ENCODE measurements at places on chromosomes 6 and 20.

GRCh38 chr6:17179530-17180073 lies 77.8 kb downstream of the STMND1 start:
- DNase-seq = no peak

- DNase-seq = no peak
These were observed 2.4 kb upstream of the KIAA1755 start for GRCh38 chr20:38262931-38263330.

- no peak for DNase-seq
These were observed 81.9 kb upstream of the RIN2 start for GRCh38 chr20:19676202-19676601.

DNA sequence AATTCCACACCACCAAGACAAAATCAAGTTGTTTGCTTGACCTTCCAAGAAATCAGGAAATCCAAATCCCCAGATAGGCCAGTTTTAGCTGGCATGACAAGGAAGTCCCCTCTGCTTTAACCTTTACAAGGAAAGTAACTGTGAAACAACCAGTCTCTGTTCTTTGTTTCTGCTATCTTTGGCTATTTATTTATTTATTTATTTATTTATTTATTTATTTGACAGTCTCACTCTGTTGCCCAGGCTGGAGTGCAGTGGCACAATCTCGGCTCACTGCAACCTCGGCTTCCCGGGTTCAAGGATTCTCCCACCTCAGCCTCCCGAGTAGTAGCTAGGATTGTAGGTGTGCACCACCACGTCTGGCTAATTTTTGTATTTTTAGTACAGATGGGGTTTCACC lies 14.5 kb upstream of the GMNN start:
- DNase-seq = no peak

GRCh38 chr6:106629859-106630163 lies 433 bp downstream of the QRSL1 start:
- no peak for DNase-seq

- DNase-seq = no peak
These were observed 21.1 kb downstream of the PNPLA1 start for GRCh38 chr6:36290668-36291620.

DNA sequence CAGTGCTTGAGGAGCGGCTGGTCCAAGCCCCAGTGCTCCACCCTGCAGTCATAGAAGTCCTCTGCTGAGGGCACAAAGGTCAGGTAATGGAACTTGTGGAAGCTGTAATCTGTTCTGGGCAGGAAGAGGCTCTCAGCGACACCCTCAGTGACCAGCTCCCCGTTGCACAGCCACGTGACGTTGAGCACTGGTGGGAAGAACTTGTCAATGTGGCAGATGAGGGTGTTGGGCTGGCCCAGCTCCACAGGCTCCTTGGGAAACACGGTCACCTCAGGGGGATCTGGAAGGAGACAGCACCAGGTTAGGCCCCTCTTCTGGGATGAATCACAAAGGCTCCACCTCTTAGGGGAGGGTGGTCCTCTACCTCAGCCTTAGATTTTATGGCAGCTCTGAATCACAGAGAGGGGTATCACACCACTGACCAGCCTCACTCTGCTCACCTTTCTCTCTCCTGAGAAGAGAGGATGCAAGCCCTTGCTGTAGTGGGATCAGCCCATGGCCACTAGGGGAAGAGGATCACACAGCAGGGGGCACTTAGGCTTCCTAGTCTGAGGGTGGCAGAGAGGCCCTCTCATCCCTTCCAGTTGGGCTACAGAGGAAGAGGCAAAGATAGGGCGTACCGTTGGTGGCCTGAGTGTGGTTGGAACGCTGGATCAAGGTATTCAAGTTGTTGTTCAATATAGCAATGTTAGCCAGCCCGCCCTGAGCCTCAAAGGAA lies 4.3 kb downstream of the HLA-DPA1 start:
- DNase-seq = no peak

GRCh38 chr6:10779076-10779475 lies 31.5 kb downstream of the TMEM14B start:
- DNase-seq = no peak

GRCh38 chr6:100751590-100751989 lies 129.5 kb downstream of the ASCC3 start:
- no peak for DNase-seq

GRCh38 chr6:119294984-119295383 lies 54.6 kb downstream of the MAN1A1 start:
- no peak for DNase-seq

- DNase-seq = no peak
These were observed 144.9 kb downstream of the TFAP2A start for GRCh38 chr6:10269814-10270472.

- no peak for DNase-seq
These were observed 10.9 kb downstream of the CASP8AP2 start for GRCh38 chr6:89840538-89840937.

DNA sequence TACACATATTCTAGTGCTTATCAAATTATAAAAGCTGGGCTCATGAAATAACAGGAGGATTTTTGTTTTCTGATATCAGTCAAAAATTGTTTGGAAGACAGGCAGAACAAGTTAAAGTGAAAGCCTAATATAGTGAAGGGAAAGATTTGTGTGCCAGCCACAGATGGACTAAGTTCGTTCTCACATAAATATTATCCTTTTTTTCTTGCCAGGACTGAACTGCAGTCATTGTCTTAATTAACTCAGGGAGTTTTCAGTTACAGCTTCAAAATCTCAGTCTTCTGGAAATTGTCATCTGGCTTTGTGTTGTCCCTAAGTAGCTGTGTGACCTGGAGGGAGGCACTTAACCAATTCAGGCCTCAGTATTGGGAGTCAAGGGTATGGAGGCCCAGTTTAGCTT lies 40.7 kb downstream of the PLCB4 start:
- DNase-seq = no peak

GRCh38 chr20:47860049-47860830 lies 75.0 kb upstream of the SULF2 start:
- no peak for DNase-seq

DNA sequence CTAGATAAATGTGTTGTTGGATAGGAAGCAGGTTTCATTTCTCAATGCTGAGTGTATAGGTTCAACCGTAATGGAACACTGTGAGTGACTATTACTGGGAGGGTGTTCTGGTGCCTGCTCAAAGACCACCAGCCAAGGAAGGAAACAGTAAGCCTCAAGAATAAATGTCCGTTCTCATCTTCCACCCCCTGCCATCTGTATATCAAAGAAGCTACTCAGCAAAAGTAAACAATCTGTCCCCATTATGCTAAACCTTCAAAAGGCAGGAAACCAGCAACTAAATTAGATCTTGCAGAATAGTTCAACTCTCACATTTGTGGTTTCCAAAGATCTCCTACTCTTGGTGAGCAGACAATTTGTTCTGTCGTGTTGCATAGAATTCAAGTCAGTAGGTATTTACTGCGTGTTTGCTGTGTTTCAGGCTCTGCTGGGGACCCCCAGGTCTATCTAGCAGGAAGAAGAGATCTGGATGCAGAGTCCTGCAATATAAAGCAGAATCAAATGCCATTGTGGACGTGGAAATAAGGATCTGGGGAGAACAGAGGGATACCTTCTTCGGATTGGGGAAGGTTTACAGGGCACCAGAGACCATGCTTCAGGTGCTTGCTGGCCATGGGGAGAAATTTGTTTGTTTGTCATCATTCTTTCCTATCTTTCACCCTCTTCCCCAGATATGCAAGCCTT lies 87.3 kb downstream of the SCML4 start:
- DNase-seq = no peak

DNA sequence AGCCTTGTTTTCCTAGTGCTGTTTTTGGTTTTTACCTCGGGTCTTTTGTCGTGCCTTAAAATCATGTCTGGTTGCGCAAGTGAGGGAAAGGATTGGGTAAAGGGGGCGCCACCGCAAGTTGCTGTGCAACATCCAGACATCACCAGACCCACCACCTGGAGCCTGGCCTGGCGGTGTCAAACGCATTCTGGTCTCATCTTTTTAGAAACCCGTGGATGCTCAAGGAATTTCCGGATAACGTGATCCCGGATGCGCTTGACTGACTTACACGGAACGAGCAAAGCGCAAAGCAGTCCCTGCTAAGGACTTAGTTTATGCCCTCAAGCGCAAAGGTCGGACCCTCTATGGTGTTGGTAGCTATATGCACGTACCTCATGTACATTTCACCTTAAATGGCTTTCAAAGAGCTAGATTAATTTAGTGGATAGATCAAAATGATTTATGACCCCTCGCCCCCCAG lies 105.2 kb downstream of the OR2B2 start:
- no peak for DNase-seq

DNA sequence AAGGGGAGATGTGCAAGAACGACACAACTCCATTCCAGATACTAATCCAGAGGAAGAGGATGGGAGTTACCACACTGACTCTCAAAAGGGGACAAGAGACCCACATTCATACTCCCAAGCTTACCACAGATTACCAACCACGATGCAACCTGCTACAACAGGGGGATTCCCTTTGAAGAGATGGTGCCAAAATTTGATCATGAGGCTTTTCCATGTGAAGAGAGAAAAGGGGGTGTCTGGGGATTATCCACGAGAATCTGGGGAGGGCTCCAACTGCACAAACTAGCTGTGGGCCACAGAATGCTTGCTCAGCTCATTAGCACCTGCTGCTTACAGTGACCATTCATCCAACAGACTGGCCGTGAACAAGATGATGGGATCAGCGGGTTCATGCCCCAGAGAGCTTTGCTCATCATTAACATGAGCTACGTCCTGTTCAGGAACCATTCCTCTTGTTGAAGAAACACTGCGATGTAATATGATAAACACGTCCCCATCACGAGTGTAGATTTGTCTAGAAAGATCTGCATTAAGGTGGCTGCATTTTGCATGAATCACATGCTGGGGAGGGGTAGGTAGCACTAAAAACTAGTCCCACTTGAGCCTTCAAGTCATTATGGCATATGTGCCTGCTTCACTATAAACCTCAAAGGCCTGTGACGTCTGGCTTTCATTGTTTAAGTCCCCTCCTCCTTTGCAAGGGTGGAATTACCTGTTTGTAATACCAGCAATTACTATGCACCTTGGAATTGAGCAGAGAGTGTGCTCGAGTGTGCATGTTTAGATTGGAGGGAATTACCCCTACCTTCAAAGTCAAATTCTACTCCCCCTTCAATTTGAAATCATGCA lies 4.0 kb downstream of the PLAGL2 start:
- DNase-seq = no peak

- no peak for DNase-seq
These were observed 57.2 kb upstream of the F13A1 start for GRCh38 chr6:6377621-6378020.

GRCh38 chr20:33812152-33812849 lies 1.2 kb downstream of the CHMP4B start:
- no peak for DNase-seq

DNA sequence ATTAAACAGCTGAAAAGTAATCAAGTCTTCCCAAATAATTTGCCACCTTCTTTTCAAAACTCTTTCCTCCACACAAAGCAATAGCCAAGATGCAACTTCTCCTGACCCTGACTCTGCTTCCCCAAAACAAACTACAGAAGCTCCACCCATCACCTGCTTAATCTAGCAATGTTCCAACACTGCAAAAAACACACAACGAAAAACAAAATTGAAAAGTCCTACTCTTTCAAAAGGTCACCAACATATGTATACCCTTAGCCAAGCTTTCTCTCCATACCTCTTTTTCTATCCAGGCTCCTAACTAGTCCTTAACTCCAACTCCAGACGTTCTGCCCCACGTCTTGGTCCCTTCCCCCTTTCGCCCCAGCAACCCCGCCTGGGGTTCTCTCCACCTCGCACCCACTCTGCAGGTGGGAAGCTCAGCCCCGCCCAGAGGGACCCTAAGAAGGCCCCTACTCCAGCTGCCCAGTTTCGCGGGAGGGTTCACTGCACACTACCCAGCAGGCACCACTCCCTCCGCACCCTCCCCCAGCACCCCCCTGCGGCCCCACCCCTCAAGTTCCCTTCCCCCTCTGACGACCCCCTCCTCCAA lies 717 bp downstream of the CSNK2A1 start:
- no peak for DNase-seq

- DNase-seq = no peak
These were observed 188.6 kb downstream of the GJA10 start for GRCh38 chr6:90082847-90083246.

DNA sequence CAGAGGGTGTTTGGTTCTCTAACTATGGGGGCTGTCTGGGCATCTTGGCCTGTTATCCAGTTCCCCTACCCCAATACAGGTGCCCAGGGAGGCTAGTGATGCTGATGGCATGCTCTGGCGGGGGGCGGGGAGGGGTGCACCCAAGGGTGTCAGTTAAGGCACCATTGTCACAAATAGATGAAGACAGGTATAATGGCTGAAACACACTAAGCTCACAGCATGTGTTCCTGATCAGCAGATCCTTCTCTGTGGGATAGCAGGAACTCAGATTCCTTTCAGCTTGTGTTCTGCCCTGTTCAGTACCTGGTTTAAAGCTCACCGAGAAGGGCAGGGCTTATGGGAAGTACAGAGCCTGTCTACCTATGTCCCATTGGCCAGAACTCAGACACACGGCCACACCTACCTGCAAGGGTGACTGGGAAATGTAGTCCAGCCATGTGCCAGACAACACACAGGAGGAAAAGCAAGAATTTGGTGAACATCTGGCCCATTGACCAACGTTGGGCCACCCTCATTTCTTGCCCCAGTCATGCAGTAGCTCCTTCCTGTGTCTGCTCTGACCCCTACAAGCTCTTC lies 3.4 kb upstream of the RSPO4 start:
- no peak for DNase-seq
